KG1 (cell line): ENCODE measurements at places on chromosomes 1 and 21.
A peak's percentile ranks its signal among the peaks of the same experiment; 100 is the strongest.

GRCh38 chr21:39120876-39121599 is 62.2 kb downstream of the PSMG1 start:
- no peak for DNase-seq

DNA sequence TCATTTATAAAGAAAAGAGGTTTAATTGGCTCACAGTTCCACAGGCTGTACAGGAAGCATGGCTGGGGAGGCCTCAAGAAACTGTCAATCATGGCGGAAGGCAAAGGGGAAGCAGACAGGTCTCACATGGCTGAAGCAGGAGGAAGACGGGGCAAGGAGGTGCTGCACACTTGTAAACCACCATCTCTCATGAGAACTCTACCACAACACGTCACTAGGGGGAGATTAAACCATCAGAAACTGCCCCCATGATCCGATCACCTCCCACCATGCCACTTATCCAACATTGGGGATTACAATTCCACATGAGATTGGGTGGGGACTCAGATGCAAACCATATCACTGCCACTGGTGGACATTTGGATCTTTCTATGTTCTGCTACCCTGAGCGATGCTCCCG is 351.4 kb downstream of the NPHP4 start:
- no peak for DNase-seq

GRCh38 chr21:17427831-17428483 is 84.9 kb upstream of the CXADR start:
- DNase-seq: no peak

DNA sequence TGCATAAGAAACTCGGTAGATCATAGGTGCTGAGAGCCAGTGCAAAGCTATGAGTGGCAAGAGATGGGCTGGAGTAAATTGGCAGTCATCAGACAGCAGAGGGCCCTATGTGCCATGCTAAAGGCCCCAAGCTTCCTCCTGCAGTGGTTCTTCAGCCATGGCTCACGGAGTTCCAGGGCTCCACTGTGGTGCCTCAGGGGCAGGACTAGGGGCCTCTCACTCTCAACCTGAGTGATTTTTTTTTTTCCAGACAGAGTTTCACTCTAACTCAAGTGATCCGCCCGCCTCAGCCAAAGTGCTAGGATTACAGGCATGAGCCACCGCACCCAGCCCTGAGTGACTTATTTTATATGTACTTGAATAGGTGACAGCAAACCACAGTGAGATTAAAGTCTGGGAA is 10.4 kb upstream of the GJA8 start:
- no peak for DNase-seq

GRCh38 chr1:171973421-171973820 is 132.1 kb downstream of the DNM3 start:
- DNase-seq: no peak

DNA sequence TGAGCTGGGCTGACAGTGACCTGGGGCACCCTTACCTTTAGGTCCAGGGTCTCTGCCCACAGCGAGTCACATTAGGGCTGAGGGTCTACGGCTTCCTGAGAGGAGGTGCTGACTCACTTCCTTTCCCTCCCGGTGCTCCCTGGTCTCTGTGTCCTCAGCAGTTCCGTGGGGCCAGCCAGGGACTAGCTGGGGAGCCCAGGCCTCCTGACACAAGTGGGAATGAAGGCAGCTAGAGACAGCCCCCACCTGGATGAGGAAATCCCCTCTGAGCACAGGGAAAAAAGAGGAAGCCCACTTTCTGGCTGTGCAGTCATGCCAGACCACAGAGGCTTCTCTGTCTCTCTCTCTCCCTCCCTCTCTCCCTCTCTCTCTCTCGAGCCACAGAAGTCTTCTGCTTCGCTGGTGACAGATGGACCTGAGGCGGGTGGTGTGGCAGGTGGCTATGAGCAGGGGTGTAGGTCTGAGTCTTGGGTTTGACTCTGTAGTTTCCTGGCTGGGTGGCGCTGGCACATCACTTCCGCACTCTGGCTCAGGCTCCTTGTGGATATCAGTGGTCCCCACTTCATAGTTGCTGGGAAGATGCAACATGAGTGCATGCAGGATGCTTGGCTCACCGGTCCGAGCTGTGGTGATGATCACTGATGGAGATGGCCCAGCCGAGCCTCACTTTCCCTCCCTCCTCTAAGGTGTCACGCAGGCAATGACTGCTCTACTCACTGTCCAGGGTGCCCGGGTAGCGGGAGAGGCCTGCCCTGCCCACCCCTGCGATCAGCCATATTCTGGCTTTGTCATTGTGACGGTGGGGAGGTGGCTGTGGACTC is 3.5 kb downstream of the SLC66A1 start:
- DNase-seq: peak; percentile 42

GRCh38 chr1:234907940-234908405 is 220.7 kb downstream of the TOMM20 start:
- DNase-seq: no peak

DNA sequence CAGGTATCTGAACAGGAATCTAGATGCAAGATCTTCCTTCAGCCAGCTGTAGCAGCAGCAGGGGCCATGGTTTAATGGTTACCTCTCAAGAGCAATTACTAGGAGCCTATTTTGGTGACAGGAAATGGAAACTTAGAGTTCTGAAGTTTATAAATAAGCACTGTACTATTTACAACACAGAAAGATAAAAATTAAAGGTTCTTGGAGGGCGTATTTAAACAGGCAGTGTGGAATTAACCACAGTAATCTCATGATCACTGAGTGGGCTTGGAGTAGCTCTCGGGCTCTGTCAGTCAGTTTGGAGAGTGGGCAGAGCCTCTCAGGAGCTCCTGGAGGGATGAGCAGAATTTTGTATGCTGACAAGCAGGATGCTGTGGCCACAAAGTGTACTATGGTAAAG is 10.2 kb upstream of the FCRL5 start:
- DNase-seq: no peak

DNA sequence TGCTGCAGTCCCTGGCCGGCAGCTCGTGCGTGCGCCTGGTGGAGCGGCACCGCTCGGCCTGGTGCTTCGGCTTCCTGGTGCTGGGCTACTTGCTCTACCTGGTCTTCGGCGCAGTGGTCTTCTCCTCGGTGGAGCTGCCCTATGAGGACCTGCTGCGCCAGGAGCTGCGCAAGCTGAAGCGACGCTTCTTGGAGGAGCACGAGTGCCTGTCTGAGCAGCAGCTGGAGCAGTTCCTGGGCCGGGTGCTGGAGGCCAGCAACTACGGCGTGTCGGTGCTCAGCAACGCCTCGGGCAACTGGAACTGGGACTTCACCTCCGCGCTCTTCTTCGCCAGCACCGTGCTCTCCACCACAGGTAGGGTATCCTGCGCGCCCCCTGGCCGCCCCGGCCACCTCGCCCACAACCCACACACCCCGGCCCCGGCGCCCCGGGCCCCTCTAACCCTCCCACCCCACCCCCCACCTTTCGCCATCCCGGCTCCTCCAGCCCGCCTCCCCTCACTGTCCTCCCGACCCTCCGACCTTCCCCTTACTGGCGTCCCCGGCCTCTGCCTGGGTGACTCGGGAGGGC is 352 bp downstream of the KCNK1 start:
- DNase-seq: no peak

DNA sequence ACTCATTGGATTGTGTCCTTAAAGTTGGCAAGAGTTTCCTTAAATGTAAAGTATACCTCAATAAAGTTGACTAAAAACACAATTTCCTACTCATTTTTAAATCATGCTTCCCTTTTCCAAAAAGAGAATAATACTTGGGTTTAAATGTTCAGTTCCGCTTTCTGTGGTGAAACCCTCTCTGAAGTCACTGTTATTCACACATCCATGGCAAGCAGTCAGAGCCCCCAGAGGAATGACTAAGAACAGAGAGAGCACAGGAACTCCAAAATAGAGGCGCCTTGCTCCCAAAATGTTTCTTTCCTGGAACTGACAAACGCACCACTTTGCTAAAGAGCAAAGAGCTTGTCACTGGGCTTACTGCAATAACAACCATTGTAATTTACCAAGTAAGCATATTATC is 142.5 kb downstream of the TIAM1 start:
- no peak for DNase-seq

DNA sequence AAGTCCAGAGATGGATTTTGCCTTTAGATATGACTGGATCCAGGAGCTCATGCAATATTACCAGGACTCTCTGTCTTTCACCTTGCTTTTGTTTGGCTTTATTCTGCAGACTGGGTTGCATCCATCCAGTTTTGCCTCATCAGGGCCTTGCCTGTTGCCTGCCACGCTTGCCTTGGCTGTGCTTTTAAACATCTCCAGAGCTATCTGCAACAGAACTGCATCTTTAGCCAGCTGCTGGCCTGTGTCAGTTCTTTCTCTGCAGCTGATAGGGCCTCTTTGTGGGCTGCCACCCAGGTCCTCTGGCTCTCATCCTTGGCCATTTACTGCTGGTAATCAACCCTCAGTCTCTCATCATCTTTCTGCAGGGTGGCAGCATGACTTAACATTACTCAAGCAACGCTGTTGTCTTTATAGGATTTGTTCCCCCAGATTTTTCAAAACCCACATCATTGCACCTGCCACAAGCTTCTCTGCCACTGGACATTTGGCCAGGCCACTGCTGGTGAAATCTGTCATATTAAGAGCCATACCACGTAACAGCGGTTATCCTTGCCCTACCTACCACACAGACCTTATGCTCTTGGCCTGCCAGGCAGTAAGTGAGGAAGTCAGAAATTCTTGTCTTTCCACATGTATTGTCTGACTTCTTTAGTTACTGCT is 24.4 kb upstream of the HUNK start:
- no peak for DNase-seq

GRCh38 chr1:111988743-111989453 is 570 bp downstream of the KCND3 start:
- DNase-seq: no peak
